MCF 10A (cell line): ENCODE measurements at places on chromosomes 2 and 18.

DNA sequence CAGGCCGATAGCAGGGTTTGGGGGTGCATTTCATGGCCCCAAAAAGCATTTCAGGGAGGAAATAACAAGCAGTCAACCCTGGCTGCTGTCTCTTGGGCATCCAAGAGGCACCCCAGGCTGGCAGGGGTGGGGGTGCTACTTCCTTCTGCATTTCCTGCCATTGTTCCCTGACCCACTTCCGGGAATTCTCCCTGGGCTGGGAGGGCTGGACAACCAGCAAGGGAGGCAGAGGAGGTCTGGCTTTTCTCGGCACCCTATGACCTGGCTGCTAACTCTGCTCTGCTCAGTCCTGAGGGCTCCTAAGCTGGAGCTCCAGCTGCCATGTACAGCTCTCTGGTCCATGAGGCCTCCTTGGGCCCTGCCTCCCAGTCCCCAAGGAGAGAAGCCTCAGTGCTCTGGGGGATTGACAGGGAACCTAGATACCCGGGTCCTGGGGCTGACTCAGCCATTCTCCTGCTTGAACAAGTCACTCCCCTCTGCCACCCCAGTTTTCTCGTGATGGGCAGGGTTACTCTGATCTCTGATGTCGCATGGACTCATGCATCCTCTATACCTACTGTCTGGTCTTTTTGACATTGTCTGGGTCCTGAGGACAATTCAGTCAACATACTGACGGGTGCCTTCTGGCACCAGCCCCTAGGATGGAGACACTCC lies 47.2 kb downstream of the DYSF start:
- no peak for DNase-seq

DNA sequence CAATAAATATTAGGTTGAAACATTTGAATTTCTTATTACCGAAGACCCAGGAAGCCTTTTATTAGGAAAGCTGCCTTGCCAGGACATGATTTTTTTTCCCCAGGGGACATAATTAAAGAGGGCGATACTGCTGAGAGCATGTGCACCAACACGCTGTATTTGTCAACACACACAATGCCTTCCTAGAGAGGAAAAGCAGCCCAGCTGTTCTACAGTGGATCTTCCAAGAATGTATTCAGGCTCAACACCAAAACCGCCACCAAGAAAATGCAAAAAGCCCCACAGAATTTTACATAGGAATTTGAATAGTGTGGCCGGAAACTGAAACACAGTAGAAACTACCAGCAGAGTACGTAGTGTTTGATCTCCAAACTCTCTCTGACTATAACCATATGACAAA lies 320.4 kb downstream of the DLGAP1 start:
- no peak for DNase-seq

DNA sequence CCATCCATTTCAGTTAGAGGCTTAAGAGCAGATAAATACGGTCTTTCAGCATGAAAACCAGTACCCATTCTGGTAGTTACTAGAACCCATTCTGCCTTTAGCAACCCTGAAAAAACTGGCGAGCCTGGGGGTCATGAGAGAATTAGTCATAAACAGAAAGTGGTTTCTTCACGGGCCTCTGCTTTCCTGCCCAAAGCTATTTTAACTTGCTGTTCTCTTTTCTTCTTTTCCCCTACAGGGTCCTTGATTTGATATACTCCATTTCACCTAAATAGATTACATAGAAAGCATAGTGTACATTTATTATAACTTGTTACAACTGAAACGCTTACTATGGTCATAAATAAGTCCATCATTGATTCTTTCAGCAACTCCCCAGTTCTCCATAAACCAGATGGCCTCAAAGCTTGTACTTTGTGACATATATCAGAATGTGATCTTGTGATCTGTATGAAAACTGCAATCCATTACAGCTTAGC lies 48.3 kb downstream of the WDFY1 start:
- peak; percentile 16 for DNase-seq

- DNase-seq = no peak
Measured at GRCh38 chr2:70767079-70767698, 811 bp downstream of the ADD2 start.

- DNase-seq = no peak
Measured at GRCh38 chr2:48433682-48434081, 96.3 kb upstream of the STON1 start.

DNA sequence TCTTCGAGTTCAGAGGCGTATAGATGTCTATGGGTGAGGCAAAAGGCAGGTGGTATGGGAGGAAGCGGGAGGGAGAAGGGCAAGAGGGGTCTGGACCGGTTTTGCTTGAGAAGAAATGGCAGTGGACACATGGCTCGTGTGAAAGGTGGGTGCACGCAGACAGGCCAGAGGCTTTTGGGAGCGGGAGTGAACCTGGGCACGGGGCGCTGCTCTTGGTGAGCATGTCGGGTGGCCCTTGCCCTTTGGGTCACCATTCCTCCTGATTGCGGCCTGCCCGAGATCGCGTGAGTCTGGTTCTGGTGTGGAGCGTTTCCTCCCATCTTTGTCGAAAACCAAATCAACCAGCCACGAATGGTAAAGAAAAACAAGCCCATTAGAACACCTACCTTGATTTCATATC lies 12.6 kb downstream of the LDLRAD4 start:
- no peak for DNase-seq

DNA sequence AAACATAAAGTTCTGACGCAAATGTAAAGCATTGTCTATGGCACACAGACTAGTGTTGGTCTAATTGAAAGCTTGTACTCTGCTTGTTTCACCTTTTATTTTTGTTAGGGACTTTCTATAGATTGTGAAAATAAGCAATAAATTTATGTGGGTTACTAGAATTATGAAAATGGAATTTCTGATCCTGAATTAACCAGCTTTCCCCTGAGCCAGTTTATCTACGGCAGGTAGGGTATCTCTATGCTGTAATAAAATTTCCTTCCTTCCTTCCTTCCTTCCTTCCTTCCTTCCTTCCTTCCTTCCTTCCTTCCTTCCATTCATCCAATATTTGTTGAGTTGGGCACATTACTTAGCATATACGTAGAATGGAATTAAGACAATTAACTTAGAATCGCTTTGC lies 362.6 kb upstream of the SPRED2 start:
- no peak for DNase-seq

DNA sequence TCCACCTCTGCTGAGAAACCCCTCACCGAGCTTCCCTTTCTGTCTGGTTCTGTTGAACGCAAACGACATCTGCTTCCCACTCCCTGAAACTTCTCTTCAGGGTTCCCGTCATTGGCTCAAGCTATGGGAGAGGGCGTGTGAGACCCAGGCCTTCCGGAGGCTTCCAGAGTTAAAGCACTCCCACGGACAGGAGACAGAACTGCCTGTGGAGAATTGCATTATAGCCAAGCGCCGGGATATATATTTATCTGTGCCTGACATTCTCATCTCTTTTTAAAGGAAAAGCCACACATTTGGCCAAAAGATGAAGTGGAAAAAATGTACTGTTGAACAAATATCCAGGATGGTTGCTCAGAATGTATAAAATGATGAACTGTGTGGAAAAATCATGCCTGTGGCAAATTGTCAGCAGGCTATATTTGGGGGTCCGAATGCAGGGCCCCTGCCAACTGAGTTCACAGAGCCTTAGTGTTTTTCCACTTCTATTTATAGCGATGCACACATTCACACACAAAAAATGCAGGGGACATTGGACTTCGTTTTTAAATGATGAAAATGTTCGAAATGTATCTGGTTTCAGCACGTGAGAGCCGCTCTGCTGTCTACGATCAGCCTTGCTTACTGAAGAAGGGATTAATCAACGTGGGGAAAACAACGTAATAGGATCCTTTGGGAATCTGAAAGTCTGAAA lies 59.5 kb downstream of the E2F6 start:
- DNase-seq = no peak

GRCh38 chr2:27251766-27252165 lies 11.1 kb downstream of the SLC30A3 start:
- DNase-seq = no peak

DNA sequence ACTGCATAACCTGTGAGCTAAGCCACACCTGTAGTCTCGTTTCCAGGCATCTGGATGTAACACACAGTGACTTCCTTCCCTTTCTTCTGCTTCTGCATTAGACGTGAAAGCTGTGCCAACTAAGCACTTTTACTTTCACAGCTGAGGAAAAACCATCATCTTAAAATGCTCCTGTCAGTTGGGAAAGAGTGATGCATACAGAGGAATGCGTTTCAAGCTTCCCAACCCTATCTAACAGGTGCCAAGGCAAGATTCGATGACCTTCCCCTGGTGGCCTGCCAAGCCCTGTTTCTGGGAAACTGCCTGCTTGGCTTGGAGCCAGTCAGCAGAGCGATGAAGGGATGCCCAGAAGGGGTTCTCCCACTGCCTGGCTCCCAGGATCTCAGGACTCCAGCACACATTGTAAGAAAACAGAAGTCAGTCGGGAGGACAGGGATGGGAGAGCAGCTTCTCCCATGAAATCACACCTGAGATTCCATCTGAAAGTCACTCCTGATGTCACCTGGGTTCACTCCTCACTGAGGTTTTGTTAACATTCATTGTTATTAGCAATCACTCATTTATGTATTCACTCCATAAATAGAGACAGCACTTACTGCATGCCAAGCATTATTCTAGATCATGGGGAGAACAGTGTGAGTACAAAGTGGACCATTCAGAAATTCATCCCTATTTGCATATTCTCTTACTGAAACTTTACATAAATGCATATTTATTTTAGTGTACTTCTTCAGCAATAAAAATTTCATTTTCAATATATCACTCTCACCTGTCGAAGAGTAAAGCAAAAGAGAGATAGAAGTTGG lies 64.1 kb downstream of the DTNA start:
- DNase-seq = peak; percentile 76

GRCh38 chr18:12921178-12921577 lies 26.6 kb upstream of the SEH1L start:
- no peak for DNase-seq

DNA sequence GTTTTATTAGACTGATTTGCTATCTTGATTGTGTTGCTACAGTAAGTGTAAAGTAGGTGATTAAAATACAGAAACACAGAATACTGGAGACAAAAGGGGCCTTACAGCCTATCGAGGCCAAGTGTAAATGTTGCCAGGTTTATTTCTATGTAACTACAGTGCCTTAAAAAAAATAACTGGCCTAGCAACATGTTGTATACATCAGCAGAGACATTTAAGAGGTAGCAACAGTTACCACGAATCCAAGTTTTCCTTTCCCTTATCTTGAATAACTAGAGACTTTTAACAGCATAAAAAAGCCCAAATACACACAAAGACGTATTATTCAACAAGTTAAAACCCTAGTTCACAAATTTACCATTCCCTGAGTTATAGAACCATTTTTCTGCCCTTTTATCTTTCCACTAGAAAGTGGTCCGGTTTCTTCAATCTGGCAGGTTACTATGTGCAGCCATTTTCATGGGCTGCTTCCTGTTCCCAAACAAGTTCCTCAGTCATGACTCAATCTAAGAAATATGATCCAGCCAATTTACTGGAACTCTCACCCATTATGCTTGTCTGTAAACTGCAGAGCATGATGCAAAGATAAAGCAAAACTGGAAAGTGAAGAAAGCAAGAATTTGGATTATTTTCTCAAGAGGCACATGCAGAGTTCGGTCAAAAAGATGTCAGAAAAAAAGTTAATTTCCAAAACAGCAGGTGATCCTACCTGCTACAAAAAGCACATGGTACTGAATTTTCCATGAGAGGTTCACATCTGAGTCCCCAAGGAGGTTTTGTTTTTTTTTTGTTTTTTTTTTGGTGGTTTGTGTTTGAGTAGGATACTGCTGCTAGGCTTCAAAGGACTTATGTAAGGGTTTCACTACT lies 22.2 kb downstream of the NFE2L2 start:
- DNase-seq = peak; percentile 88

- DNase-seq = peak; percentile 8
Measured at GRCh38 chr2:3450385-3451010, 68.8 kb downstream of the ADI1 start.

GRCh38 chr18:42760290-42760689 lies 355.2 kb downstream of the RIT2 start:
- no peak for DNase-seq

DNA sequence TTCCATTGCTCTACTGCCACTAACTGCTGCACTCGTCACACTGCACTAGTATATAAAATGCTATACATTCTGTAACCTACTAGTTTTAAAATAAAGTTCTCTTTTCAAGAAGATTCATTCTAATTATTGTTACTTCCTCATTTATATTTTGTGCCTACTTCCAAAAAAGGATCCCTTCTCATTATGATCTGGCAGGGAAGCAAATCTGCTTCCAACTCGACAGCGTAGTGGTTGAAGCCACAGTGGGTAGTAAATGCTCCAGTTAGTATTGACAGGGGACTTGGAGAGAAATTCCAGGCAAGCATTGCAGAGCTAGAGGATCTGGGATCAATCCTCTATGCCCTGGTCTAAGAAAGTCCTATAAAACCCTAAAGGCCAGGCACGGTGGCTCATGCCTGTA lies 53.3 kb upstream of the AP1S3 start:
- DNase-seq = no peak

- no peak for DNase-seq
Measured at GRCh38 chr2:12585784-12586183, 131.0 kb upstream of the TRIB2 start.

GRCh38 chr2:127052057-127052770 lies 54.7 kb downstream of the BIN1 start:
- no peak for DNase-seq

DNA sequence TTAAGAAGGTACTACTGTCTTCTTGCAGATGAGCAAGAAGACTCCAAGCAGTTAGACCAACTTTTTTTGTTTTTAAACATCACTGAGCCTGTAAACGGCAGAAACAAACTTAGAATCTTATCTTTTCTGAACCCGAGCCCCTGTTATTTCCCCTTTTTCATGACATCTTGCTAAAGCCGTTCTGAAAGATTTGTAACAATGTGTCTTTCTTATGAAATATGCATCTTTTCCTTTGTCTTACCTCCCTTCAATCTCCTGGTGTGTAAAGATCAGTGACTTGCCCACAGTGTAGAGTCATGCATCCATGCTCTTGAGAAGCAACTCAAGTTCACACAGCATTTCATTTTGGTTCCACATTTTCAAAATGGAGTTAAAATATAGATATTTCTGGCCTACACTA lies 288.8 kb upstream of the CELF4 start:
- DNase-seq = no peak

GRCh38 chr2:126715111-126715510 lies 59.2 kb downstream of the GYPC start:
- no peak for DNase-seq

DNA sequence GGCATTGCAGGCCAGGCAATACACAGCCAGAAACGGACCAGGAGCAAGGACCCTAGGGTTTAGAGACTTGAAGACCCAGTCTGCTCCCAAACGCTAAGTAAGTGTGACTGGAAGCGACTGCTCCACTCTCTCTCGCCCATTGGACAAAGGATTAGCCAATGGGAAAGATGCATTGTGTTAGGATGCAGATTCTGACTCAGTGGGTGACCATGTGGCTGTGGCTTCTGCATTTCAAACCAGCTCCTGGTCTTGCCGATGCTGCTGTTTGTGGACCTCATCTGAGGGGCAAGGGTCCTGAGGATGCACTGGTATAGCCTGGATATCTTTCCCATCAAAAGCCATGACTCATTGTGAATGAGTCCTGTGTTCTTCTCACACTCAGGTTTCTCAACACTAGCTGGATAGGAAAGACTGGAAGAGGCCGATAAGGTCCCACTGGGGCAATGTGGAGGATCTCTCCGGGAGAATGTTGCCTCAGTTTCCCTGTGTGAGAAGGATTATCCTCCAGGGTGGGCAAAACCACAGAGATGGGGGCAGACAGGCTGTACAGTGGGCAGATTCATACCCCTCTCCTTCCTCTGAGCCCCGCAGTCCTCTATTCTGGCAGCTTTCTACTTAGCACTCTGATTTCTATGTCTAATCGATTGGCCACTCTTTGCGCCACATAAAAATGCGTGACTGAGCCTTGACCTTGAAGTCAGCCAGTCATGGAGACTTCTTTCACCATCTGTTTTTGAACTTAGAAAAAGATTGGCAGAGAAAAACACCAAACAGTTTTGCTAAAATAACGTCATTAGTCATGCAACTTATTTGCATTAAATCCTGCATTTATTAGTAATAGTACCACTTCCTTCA lies 257.1 kb downstream of the PRKCE start:
- DNase-seq = peak; percentile 32
